ENCODE measurements at places on chromosomes 11 and 22.

DNA sequence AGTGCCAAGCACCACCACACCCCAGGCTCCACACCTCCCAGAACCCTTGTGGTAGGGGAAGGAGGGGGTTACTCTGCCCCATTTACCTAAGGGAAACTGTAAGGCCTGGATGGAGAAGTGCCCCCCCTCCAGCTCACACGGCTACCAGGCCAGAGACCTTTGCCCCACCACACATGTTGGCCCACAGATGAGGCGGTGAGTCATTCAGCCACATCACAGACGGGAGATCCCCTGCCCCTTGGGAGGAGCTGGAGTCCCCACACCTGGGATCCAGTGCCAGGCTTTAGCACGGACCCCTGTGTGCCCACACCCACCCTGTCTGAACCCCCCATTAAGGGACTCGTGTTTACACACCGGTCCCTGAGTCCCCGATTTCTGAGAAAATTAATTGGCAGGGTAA, 24.9 kb downstream of the CDKN1C start:
- DNase-seq: no peak

GRCh38 chr11:1458340-1459218, 28.0 kb downstream of the MOB2 start:
- DNase-seq: no peak

DNA sequence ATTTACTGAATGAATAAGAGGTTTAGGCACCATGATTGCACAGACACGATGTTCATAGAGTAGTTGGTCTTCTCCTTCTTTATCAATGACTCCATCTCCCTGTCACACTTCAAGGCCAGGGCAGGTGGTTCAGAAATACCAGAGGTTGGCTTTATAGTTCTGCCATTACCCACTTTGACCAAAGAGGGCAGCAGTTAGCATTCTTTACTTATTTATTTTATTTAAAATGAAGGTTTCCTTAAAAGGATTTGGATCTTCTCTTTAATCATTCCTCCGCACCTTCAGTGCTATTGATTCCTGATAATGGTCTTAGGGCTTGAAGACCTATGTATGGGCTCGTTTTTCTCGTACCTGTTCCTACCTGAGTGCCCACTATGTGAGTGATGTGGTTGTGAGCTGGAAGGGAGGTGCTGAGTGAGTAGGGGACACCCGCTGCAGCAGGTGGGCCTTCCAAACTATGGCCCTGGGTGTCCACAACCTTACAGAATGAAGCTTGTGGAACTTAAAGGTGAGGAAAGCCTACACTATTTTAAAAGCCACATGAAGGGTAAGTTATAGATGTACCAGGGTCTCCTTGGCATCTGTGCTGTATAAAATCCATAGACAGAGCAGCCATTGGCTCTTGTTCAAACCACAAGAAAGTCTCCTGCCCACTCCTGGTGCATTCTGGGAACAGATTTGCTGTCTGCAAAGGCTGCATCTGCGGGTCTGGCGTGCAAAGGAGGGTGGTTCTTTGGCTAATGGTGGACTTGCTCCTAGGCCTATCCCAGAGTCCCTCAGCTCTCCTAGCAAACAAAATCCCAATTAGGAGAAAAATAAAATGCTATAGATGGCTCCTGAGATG, 35.0 kb downstream of the TIMP3 start:
- no peak for DNase-seq

- DNase-seq: no peak
Observed at GRCh38 chr11:108034034-108034433, 25.3 kb downstream of the CUL5 start.

- no peak for DNase-seq
Observed at GRCh38 chr11:3840004-3840869, 522 bp downstream of the RHOG start.

All from stromal cell of bone marrow (primary cell).